ENCODE measurements at places on chromosomes 4 and X.

- no peak for DNase-seq
Observed at GRCh38 chr4:114361249-114361648, 237.4 kb upstream of the UGT8 start.

GRCh38 chrX:1434871-1435240 lies 17.9 kb downstream of the ASMTL start:
- no peak for DNase-seq

DNA sequence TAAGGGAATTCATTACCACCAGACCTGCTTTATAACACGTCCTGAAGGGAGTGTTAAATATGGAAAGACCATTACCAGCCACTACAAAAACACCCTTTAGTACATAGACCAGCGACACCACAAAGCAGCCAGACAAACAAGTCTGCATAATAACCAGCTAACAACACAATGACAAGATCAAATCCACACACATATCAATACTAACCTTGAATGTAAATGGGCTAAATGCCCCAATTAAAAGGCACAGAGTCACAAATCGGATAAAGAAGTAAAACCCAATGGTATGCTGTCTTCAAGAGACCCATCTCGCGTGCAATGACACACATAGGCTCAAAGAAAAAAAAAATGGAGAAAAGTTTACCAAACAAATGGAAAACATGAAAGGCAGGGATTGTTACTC lies 36.9 kb downstream of the FGF16 start:
- DNase-seq: no peak

DNA sequence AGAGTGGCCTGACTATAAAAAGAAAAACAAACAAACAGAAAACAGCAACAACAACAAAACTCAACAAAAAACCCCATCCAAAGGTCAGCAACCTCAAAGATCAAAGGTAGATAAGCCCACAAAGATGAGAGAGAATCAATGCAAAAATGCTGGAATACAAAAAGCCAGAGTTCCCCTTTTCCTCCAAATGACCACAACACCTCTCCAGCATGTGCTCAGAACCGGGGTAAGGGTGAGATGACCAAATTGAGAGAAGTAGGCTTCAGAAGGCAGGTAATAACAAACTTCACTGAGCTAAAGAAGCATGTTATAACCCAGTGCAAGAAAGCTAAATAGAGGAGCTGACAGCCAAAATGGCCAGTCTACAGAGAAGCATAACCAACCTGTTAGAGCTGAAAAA lies 43.5 kb upstream of the ANTXR2 start:
- no peak for DNase-seq

DNA sequence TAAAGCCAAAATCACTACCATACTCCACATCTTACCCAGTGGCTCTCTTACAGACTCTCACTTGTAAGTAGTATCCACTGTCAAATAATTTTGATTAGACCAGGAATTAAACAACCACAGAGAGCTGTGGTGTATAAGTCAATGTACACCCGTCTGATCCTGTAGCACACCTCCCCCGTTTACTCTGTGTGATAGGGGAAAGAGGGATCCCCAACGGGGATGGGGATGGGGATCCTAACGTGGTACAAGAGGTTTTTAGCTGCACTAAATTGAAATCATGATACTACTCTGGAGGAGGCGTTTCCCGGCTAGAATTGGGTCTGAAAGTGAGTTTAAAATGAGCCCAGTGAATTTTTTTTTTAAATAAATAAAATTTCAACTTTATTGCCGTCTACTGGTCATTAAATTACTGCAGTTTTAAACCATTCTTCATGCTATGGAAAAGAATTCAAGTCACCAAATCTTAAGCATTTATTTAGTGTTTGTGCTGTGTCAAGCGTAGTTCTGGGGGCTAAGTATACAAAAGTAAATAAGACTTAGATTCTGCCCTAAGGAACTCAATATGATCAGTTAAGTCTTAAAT lies 76.6 kb downstream of the INTS12 start:
- DNase-seq: no peak

- peak; percentile 0 for DNase-seq
Observed at GRCh38 chrX:66015152-66015831, 24.6 kb downstream of the VSIG4 start.

- no peak for DNase-seq
Observed at GRCh38 chr4:58776627-58777026, 1666.4 kb upstream of the IGFBP7 start.

DNA sequence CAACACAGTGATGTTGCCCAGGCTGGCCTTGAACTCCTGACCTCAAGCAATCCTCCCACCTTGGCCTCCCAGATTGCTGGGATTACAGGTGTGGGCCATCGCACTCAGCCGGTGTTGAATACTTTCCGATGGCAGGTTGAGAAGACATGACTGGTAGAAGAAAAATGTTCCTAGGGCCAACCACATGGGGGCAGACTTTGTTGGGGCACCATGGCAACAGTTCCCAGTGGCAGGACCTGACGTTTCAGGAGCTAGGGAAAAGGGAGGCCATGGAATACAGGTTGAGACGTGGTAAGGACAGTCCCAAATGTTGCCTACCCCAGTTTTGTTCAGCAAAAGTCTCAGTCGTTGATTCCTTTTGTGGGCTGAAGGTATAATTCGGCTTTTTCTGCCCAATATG lies 134.6 kb downstream of the ASMT start:
- no peak for DNase-seq

- no peak for DNase-seq
Observed at GRCh38 chr4:148224476-148224875, 217.7 kb downstream of the NR3C2 start.

DNA sequence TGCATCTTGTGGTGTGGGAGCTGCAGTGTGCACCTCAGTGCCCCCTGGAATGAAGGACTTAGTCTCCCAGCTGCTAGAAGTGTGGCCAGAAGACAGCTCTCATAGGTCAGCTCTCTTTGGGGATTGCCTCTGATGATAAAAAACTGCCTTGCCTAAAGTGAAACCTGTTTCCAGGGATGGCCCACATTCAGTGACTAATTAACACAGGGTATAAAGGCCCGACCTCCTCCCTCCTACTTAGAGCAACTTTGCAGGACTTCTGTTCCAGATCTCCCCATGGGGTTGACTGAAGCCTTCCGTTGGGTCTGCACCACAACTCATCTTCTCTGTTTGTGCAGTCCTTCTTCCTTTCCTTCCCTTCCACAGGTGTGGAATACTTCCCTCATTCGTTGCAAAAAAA lies 53.2 kb downstream of the SPINK2 start:
- no peak for DNase-seq

DNA sequence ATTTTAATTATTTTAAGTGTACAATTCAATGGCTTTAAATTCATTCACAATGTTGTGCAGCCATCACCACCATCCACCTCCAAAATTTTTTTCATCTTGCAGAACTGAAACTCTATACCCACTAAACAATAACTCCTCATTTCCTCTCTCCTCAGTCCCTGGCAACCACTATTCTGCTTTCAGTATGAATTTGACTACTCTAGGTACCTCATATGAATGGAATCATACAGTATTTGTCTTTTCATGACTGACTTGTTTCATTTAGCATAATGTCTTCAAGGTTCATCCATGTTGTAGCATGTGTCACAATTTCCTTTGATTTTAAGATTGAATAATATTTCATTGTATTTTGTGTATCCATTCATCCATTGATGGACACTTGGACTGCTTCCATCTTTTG lies 46.9 kb downstream of the KIF4A start:
- DNase-seq: no peak

GRCh38 chr4:156111686-156112085 lies 158.0 kb upstream of the CTSO start:
- peak; percentile 20 for DNase-seq

- DNase-seq: no peak
Observed at GRCh38 chrX:44303119-44303518, 40.4 kb downstream of the EFHC2 start.

GRCh38 chr4:41425650-41426049 lies 112.3 kb upstream of the LIMCH1 start:
- DNase-seq: peak; percentile 80

- no peak for DNase-seq
Observed at GRCh38 chrX:153333266-153333665, 687 bp upstream of the ZNF275 start.

- no peak for DNase-seq
Observed at GRCh38 chr4:82708982-82709381, 89.6 kb downstream of the SCD5 start.

DNA sequence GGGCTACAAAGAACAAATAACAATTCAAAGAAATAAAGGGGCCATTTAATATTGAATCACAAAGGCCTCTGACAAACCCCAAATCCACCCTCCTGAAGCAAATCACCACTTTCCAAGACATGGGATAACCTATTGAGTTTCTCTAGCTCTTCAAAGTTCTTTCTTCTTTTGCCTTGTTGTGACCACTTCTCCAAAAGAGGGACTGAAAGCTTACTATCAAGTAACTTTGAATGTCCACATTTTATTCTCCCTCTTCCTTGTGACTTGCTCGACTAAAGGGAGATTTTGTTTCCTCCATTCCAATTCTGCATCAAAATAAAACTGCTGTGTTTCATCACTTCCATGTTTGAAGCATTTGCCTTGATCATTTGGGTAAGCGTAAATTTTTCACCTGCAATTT lies 166.6 kb upstream of the SLC7A11 start:
- no peak for DNase-seq

- no peak for DNase-seq
Observed at GRCh38 chr4:45578874-45579273, 545.0 kb downstream of the GABRG1 start.

DNA sequence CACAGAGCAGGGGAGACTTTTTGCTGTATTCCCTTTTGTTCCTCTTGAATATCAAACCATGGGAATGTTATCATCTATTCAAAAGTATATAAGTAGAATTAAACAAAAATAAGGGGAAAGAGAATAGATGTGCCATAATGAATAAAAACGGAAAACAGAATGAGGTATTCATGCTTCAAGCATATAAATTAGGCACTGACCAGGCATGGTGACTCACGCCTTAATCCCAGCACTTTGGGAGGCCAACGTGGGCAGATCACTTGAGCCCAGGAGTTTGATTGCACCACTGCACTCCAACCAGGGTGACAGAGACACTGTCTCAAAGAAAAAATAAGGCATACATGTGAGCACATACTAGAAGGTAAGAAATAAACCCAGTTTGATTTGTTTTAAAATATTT lies 16.3 kb upstream of the NEUROG2 start:
- DNase-seq: no peak

DNA sequence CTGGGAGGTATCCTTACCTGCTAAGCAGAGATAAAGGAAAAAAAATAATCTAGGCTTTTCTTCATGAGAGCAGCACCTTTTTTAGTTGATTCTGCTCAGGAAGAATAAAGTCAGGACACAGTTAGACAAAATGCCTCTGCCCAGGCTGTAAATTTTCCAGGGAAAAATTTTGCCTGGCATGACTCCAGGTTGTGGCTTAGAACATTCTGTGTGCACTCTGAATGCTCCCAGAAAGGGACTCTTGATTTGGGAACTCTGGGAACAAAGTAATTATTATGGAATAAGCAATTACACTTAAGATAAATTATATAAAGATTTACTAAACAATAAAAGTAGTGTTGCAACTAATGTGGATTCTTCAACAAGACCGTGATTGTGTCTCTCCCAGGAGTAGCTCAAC lies 826.2 kb upstream of the TENM3 start:
- no peak for DNase-seq

DNA sequence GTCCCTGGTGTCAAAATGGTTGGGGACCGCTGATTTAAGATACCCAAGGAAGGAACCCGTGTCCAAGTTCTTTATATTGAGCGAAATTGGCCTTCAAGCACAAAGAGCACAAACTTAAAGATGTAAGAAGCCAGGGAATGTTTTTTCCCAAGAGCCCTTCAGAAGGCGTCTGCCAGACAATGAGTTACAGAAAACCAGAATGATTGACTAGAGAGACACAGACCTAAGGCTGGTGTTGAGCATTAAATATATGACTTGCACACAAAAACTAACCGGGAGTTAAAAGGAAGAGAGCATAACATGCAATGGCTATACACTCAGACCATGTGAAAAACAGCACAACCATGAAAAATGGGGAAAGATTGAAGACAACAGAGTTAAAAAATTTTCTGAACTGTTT lies 157.5 kb upstream of the FAM9B start:
- no peak for DNase-seq

- peak; percentile 63 for DNase-seq
Observed at GRCh38 chrX:18674788-18675735, 3.2 kb upstream of the RS1 start.

DNA sequence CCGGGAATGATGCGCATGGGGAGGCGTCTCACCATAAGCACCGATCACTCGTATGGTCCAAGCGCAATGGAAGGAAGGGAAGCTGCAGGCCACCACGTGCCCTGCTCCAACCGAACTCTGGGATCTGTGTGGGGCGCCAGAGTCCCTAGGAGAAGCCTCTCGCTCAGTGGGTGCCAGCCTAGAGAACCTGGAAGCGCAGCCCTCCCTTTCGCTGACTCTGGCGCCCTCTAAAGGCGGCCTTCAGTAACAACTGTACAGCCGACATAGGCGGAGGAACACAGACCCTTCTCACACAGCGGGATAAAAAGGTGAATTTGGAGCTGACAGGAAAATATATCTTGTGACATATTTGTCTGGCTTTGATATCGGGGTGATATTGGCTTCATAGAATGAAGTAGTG lies 76.0 kb downstream of the INTS6L start:
- no peak for DNase-seq

DNA sequence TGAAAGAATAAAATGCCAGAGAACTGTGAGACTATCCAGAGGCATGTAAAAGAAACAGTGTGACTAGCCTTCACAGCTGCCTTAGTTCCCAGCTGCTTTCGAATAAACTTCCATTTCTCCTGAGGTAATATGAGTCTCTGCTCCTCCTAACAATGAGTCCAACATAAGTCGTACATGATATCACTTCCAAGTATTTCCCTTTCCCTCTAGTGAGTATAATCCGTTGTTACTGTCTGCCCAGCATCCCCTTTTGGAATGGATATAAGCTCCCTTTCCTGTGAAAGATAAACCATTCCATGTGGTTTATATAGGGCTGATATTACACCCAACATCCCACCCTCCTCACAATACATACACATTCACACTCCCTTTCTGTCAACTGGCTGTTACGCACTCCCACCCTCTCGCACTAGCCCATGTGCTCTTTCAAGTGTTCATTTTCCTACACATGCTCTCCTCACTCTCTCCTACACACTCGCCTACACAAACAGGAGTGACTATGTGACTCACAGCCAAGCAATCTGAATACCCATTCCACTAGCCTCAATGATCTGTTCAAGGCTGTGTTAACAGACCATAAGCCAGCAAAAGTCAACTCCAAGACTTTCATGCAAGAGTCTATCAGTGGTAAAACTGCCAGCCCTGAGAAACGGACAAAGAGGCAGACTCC lies 5.0 kb downstream of the NAF1 start:
- no peak for DNase-seq

- DNase-seq: no peak
Observed at GRCh38 chrX:39560271-39560670, 537.5 kb downstream of the BCOR start.

- DNase-seq: no peak
Observed at GRCh38 chr4:107578321-107578720, 141.7 kb downstream of the PAPSS1 start.
